ENCODE measurements at places on chromosomes 2 and 18.

- no peak for DNase-seq
Observed at GRCh38 chr2:10909996-10910341, 1.8 kb upstream of the KCNF1 start.

DNA sequence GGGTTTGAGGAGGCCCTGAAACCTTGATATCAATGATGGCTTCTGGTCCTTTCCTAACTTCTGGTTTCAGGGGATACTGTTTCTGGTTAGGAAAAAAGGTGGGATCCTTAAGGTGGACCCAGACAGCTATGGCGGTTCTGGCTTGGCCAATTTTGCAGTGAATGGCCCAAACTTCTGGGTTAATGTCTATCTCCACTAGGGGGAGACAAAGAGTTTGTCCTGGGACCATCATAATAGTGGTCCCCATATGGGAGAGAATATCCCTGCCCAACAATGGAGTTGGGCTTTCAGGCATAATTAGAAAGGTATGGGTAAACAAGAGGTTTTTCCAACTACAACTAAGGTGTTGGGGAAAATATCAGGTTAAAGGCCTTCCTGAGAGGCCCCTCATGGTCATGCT is 273.5 kb downstream of the CALCRL start:
- no peak for DNase-seq

- DNase-seq, result no peak
Observed at GRCh38 chr2:44777537-44777936, 164.0 kb upstream of the SIX3 start.

GRCh38 chr18:5285326-5285725 is 10.2 kb downstream of the ZBTB14 start:
- no peak for DNase-seq

DNA sequence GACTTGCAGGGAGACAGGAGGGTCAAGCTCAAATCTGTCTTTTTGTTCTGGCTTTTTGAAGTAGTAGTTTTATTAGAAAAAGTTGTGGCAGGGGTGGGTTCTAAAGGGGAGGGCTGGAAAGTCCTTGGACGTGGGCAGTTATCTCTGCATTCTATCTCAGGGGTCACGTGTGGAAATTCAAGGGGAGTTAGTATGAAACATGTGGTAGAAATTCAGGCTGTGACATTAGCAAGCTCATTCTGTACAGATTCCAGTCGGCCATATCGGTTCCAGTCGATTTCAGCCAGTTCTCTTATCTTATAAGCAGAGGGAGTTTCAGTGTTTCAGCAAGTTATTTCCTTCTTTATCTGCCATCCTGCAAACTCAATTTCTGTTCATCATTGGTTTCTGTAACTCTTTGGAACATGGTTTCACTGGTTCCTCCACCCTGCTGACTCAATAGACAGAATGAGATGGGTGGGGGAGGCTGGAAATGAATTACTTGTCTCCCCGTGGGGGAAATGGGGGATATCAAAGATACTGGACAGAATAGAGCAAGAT is 53.0 kb downstream of the RAB27B start:
- no peak for DNase-seq
